ENCODE measurements at places on chromosomes 2 and 18. TPM values are rescaled to one million over a fixed set of nuclear protein-coding genes. Genes with fewer than 3 reads are reported as not detected.

UGT1A10 gene
- total RNA-seq, result not detected

PDE11A gene
- not detected for total RNA-seq

EFHD1 gene
- total RNA-seq, result 11.4 TPM

G6PC2 gene
- total RNA-seq, result not detected

SERPINB2 gene
- total RNA-seq, result 2.3 TPM

NYAP2 gene
- not detected for total RNA-seq

GTF2A1L gene
- 0.96 TPM for total RNA-seq

STARD6 gene
- total RNA-seq, result not detected

IL1A gene
- not detected for total RNA-seq

IL1RL1 gene
- 65.3 TPM for total RNA-seq

CCL20 gene
- total RNA-seq, result not detected

EML6 gene
- total RNA-seq, result 1.2 TPM

CNGA3 gene
- total RNA-seq, result not detected

CACNB4 gene
- total RNA-seq, result 0.37 TPM

CGREF1 gene
- 4.5 TPM for total RNA-seq

SCYGR4 gene
- not detected for total RNA-seq

SP110 gene
- total RNA-seq, result 7.5 TPM

HTRA2 gene
- total RNA-seq, result 27.3 TPM

ST6GAL2 gene
- total RNA-seq, result 0.67 TPM

Data from right atrium auricular region (tissue), 2 donors.